Activated naive CD4-positive, alpha-beta T cell treated with anti-CD3 and anti-CD28 coated beads, Interleukin-2, amount 10 ng/mL, durations not matched to agents 7 days and 5 days (primary cell): ENCODE measurements at places on chromosomes 11 and 22.

- DNase-seq, result no peak
Observed at GRCh38 chr22:38618682-38619081, 37.5 kb downstream of the FAM227A start.

DNA sequence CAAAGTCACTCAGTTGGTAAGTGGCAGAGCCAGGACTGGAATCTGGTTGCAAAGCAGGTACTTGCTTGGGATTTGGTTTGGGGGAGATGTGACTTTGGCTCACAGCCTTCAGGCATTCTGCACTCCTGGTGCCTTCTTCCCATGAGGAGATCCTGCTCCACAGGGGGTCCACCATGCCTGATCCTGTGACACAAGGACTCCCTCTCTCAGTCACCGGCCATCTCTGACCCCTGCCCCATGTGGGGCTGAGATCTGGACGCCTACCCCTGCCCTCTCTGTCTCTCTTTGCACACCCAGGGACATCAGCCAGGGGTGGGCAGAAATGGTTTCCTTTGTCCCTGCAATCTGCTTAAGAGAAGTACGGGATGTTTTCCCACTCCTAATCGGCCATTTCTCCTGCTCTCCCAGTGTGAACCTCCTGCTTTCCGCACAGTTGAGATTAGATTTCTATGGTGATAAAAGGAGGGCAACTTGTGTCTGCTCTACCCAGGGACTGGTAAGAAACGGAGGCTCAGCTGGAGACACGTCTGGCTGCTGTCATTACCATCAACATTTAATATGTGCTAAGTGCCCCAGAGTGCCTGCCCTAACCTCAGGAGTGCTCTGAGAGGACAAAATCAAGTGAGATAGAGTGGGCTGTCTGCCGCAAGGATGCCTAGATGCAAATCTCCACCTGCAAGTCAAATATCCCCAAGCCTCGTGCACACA lies 11.1 kb upstream of the FXYD6 start:
- peak; percentile 10 for DNase-seq

- DNase-seq, result no peak
Observed at GRCh38 chr11:106520146-106520912, 442.9 kb downstream of the AASDHPPT start.

DNA sequence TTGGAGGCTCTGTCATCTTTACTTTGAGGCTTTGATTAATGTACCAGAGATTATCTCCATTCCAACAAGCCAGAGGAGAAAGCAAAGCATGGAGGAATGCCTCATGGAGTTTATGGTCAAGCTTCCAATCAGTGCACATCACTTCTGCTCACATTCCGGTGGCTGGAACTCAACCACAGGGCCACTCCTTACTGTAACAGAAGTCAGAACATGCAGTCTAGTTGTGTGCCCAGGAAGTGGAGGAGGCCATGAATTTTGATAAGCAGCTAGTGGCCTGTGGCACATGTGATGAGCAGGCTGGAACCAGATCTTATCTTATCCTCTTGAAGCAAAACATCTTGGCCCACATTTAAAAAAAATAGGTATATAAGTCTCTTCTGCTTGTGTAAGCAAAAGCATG lies 258.9 kb upstream of the ARHGAP20 start:
- DNase-seq, result no peak

GRCh38 chr11:45048870-45049691 lies 97.4 kb upstream of the PRDM11 start:
- no peak for DNase-seq

DNA sequence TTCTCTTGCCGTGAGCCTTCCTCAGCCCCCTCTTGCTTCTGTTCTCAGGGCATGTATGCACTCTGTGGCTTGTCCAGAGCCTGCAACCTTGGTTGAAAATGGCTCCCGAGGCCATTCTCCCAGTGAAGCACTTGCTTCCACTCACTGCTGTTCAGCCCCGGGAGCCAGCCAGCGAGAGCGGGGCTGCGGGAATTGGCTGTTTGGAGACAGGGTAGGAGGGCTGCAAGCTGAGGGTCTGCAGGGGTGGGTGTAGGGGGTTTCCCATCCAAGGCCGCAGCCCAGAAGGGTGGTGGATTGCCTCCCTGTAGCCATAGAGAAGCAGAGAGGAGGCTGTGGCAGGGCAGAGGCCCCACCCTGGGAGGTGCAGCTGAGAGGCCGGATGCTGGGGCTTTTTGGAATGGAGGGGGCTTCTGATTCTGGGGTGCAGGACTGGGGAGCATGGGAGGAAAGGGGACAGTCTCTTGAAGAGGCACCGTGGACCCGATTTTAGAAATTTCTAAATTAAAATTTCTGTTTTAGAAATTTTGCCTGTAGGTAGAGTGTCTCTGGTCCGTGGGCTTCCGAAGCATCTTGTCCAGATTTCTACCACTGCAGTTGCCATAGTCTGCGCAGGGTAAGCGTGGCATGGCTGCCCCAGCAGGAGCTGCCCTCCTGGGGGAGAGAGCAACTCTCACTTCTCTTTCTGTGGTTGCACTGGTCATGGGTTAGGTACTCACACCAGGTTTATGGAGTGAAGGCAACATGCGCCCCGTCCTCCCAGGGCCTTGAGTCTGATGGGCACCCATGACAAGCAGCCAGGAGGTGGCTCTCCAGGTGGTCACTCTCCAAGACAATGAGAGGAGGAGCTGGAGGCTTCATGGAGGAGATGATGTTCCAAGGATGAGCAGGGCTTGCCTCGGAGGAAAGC lies 100.2 kb downstream of the TBC1D22A start:
- no peak for DNase-seq

- no peak for DNase-seq
Observed at GRCh38 chr11:122348659-122349409, 232.8 kb upstream of the BLID start.

DNA sequence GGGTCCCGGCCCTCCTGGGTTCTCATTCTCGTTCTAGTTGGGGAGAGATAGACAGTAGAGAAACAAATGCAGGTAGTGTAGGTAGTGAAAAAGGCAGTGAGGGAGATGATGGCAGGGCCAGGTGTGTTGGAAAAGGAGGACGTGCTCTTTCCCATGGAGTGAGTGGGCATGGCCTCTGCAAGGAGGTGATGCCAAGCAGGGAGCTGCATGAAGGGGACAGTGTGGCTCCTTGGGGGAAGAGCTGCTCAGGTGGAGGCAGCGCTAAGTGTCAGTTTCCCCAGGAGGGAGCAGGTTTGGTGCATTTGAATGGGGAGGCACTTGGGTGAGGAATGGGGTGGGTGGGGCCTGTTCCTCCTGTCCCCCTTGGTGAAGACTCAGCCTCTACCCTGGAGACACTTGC lies 22.2 kb downstream of the MCM5 start:
- no peak for DNase-seq

DNA sequence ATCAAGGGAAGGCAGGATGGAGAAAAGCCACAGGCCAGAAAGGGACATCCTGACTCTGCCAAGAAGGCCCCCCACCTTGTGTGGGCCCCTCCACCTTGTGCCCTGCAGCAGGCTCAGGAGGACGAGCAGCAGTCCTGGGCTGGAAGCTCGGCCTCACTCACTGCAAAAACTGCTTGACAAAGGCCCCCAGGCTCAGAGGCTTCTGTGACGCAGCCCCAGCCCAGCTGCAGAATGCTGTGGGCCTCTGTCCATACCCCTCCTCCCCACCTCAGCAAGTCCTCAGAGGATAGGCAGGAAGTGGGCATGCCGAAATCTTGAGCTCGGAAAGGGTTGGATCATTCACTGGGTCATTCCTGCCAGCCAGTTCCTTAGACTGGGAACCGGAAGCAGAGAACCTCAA lies 61.9 kb downstream of the NRXN2 start:
- no peak for DNase-seq

- DNase-seq, result no peak
Observed at GRCh38 chr11:116738975-116739374, 33.8 kb downstream of the BUD13 start.
